Caudate nucleus (tissue), 63 donors: ENCODE measurements at places on chromosomes 1 and 21.

- DNase-seq, result no peak
These were observed 24.2 kb upstream of the CDC14A start for GRCh38 chr1:100328133-100328532.

DNA sequence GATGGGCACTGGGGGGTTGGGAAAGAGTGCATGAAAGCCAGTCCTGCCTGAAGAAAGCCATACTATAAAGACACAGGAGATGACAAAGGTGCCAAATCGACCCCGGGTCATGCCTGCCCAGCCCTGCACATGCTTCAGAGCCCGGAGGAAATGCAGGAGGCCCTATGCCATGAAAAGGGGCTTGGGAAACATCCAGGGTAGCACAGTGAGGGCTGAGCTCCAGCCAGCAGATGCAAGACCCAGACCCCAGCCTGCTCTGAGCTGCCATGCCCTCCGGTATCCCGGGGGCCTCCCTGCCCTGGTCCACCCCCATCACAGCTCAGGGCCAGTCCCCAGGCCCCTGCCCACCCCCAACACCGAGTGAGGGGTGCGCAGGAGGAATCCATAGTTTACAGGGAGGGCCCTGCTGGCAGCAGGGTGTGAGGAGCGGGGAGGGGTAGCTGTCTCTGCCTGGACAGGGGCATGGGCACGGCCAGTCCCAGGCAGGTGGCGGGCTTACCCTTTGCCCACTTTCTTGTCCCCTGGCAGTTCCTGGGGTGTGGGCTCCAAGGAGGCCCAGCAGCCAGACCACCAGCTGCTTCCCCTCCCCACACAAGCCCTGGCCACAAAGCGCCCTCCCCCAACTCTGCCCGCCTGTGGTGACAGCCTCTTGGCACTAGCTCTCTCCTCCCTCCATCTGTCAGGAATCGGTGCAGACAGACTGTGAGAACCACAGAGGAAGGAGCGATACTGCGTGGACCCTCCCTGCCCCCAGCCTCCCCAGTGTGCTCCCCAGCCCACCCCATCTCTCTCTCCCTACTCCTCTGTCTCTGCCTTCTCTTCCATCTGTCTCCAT lies 16.8 kb downstream of the LRP8 start:
- DNase-seq, result no peak

- no peak for DNase-seq
These were observed 341.5 kb upstream of the ZP4 start for GRCh38 chr1:238232084-238232710.

DNA sequence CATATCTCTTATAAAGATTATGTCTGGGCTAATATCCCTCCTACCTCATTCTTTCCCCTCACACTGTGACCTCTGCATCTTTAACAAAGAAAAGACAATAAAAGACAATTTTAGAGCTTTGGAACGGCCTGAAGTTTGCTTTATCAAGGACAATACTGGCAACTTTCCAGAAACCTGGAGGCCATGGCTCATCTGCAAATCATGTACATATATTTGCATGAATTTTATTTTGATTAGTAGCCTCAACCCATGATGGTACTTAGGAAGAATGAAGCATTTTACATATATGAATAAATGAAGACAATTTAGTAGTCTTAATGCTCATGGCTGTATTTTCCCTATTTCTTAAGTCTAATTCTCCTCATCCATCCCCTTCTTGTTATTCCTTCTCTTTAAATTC lies 612.2 kb upstream of the CXADR start:
- DNase-seq, result no peak

- DNase-seq, result no peak
These were observed 24.0 kb upstream of the BTG3 start for GRCh38 chr21:17636711-17637110.

GRCh38 chr1:156080863-156081179 lies 1.4 kb downstream of the MEX3A start:
- DNase-seq, result no peak

DNA sequence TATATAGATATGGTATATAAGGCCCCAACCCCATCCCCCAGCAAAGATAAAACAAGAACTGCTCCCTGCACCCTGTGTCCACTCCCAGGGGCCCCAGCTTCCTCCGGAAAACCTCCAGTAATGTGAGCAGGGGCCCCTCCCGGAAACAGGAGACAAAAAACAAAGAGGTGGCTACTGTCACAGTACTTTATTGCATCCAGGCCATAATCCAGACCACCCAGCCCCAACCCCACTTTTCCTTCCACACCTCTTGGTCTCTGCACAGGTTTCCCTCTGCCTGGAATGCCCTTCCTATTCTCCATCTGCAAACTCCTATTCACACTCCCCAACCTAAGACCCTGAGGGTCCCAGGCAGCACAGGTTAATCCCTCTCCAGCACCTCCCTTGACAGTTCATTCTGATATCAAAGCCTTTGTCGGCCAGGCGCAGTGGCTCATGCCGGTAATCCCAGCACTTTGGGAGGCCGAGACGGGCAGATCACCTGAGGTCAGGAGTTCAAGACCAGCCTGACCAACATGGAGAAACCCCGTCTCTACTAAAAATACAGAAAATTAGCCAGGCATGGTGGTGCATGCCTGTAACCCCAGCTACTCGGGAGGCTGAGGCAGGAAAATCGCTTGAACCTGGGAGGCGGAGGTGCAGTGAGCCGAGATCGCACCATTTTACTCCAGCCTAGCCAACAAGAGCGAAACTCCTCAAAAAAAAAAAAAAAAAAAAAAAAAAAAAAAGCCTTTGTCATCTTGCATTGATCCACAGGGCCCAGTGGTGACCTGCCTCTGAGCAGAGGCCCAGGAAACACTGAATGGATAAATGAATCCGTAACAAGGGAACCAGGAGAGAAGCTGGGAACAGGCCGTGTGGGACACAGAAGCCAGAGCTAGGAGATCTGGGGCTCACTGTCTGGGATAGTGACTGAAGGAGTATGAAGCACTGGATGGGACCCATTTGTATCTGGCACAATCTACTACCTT lies 2.3 kb upstream of the AUNIP start:
- DNase-seq, result no peak

GRCh38 chr1:96521994-96522760 lies 199.4 kb upstream of the PTBP2 start:
- no peak for DNase-seq

GRCh38 chr1:166040202-166040997 lies 126.4 kb downstream of the FAM78B start:
- DNase-seq, result no peak

DNA sequence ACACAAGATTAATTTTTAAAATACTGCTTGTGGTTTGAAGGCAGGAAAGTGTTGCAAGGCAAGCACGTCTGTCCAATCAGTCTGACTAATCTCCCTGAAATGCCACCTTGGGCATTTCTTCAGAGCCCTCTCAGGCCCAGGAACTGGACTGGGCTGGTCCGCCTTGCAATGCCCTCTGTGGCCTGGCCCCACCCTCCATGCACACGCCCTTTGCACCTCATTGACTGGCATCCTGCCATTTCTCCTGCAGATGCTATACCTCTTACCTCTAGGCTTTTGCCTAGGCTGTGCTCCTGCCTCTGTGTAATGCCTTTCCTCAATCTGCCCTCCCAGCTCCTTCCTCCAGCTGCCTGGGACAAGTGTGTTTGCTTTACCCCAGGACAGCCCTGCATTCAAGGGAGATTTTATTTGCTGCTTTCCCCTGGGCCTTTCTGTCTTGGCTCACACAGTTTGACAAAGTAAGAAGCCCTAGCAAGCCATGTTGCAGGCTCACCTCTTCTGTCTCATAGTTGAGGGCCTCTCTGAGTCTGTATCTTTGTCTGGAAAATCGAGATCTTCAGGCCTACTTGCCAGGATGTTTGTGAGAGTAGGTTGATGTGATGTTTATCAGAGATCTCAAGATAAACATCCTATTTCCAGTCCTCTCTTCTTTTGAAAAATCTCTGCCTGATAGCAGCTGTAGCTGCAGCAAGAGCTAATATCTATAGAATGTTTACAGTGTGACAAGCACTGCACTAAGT lies 149.2 kb upstream of the JUN start:
- no peak for DNase-seq
